Effector memory CD8-positive, alpha-beta T cell (primary cell): ENCODE measurements at places on chromosomes 2 and 18.

- no peak for DNase-seq
- no peak overlapping the region for H3K27ac ChIP-seq
- H3K36me3 ChIP-seq: no peaks in the 10 kb centered on the region
Measured at GRCh38 chr2:231003186-231003585, 7.3 kb downstream of the SPATA3 start.

- no peak overlapping the region for H3K27ac ChIP-seq
- no peak overlapping the region for H3K4me3 ChIP-seq
- peaks cover 4% of the 10 kb centered on the region for H3K36me3 ChIP-seq
Measured at GRCh38 chr2:32807662-32808061, 139.1 kb upstream of the LTBP1 start.

DNA sequence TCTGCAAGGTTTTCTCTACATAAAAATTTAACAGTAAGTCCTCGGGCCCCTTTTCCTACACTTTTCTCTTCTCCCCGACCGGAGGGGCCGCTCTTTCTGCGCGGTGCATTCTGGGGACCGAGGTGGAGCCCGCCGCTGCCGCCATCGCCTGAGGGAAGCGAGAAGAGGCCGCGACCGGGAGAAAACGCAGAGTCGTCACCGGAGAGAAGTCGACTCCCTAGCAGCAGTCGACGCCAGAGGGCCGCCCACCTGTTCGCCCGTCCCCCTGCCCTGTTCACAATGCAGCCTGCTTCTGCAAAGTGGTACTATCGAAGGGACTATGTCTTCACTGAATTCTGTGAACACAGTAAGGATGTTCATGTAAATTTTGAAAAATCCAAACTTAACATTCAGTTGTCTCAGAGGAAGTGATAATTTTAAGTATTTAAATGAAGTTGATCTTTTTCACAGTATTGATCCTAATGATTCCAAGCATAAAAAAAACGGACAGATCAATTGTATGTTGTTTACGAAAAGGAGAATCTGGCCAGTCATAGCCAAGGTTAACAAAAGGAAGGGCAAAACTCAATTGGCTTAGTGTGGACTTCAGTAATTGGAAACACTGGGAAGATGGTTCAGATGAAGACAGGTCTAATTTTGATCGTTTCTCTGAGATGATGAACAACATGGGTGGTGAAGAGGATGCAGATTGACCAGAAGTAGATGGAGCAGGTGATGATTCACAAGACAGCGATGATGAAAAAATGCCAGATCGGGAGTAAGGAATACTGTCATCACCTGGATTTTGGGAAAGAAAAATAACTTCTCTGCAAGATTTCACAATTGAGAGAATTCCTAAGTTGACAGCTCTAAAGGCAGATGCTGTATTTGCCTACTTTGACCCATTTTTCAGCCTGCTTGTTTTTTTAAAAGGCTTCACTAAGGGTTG, 55.8 kb downstream of the ASXL2 start:
- peak overlapping the region; percentile 88 for H3K4me3 ChIP-seq
- H3K36me3 ChIP-seq: peaks cover 6% of the 10 kb centered on the region
- peaks cover 32% of the 10 kb centered on the region for H3K4me1 ChIP-seq
- H3K27ac ChIP-seq: peak overlapping the region; percentile 94

DNA sequence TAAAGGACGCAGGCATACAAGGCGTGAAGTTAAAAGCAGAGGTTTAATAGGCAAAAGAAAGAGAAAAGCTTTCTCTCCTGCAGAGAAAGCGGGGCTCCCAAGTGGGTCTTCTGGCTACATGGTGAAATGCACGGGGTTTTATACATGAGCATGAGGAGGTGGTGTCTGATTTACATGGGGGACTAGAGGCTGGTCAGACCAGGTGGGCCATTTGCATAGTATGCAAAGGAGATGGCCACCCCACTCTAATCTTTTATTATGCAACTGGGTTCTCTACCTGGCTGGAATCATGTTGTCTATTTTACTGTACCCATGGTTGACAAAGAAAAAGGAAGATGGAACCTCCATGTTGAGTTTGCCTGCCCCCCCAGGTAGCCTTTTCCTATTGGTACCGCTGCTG, 356.2 kb downstream of the KCNJ3 start:
- no peak for DNase-seq
- H3K27me3 ChIP-seq: no peaks in the 10 kb centered on the region
- H3K36me3 ChIP-seq: no peaks in the 10 kb centered on the region
- no peak overlapping the region for H3K4me3 ChIP-seq

GRCh38 chr18:8139127-8139527, 470.1 kb upstream of the RAB12 start:
- no peak overlapping the region for H3K4me3 ChIP-seq
- peak overlapping the region; percentile 36 for H3K27ac ChIP-seq
- H3K27me3 ChIP-seq: no peaks in the 10 kb centered on the region
- no peak for DNase-seq
- peaks cover 5% of the 10 kb centered on the region for H3K4me1 ChIP-seq

DNA sequence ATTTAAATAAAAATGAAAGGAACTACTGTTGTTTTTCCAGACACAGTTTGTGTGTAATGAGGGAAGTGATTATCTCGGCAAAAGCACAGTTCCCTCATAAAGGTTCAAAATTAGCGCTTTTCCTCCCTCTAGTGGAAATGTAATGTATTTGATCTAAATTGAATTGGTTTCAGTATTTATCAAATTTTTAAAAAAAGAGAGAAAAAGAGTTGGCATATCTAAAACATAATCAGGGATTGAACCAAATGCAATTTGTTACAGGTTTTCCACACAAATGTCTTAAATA, 37.5 kb downstream of the CMPK2 start:
- peaks cover 8% of the 10 kb centered on the region for H3K4me1 ChIP-seq
- peaks cover 2% of the 10 kb centered on the region for H3K36me3 ChIP-seq
- DNase-seq: no peak
- no peak overlapping the region for H3K27ac ChIP-seq

GRCh38 chr2:64367444-64368232, 86.3 kb upstream of the LGALSL start:
- H3K4me1 ChIP-seq: no peaks in the 10 kb centered on the region
- H3K4me3 ChIP-seq: no peak overlapping the region
- no peak overlapping the region for H3K27ac ChIP-seq

DNA sequence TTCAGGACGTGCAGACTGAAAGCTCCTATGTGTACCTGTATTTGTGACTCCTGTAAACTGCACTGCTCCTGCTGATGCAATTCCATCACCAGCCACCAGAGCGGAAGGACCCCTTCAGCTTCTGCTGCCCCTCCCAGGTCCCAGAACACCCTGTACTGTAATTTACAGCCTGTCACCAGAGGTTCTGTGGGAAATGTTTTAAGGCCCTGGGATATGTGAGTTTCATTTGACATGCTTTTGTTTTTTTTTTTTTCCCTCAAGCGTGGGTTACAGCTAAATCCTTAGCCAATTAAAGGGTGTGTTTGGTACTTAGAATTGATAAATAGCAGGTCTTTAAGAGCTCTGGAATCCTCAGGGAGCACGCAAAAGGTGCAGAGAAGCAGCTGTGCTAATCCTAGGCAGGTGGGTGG, 79.4 kb downstream of the KCTD1 start:
- H3K36me3 ChIP-seq: no peaks in the 10 kb centered on the region
- H3K4me1 ChIP-seq: no peaks in the 10 kb centered on the region
- no peak overlapping the region for H3K27ac ChIP-seq
- no peaks in the 10 kb centered on the region for H3K27me3 ChIP-seq
- no peak for DNase-seq

GRCh38 chr18:27094621-27095020, 90.5 kb downstream of the CHST9 start:
- H3K4me3 ChIP-seq: no peak overlapping the region
- no peak for DNase-seq
- H3K27me3 ChIP-seq: no peaks in the 10 kb centered on the region
- H3K36me3 ChIP-seq: no peaks in the 10 kb centered on the region
- no peaks in the 10 kb centered on the region for H3K4me1 ChIP-seq
- H3K27ac ChIP-seq: no peak overlapping the region

DNA sequence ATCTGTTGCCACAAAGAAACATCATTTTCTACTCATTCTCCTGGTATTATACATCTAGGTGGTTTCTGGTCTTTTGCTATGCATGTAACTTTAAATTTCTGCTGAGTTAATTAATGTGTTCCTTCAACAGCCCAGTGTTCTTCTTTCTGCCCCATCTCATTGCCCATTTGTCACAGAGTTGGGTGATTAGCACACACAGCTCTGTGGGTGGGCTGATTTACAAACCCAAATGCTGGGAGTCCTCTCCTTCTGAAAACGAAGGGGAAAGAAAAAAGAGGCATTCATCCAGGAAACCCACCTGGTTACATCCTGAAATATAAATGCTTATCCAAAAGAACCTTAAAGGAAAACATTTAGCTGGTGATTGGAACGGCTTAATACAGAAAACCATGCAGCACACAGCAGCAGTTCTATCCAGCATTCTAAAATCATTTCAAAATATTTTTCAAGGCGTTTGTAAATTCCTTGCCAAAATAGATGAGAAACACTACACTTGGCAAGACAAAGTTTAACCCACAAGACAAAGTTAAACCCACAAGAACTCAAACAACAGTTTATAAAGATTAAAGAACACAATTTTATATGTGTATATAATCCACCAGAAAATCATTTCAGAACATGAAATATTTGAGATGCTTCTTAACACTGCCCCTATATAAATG, 177.9 kb downstream of the ANTXR1 start:
- no peak for DNase-seq
- peaks cover 43% of the 10 kb centered on the region for H3K27me3 ChIP-seq
- H3K4me3 ChIP-seq: no peak overlapping the region
- no peaks in the 10 kb centered on the region for H3K4me1 ChIP-seq
- peaks cover 2% of the 10 kb centered on the region for H3K36me3 ChIP-seq

- H3K27ac ChIP-seq: no peak overlapping the region
- no peak for DNase-seq
- H3K27me3 ChIP-seq: peaks cover 63% of the 10 kb centered on the region
- H3K4me1 ChIP-seq: no peaks in the 10 kb centered on the region
- H3K4me3 ChIP-seq: no peak overlapping the region
Measured at GRCh38 chr2:202149936-202150335, 76.9 kb downstream of the KIAA2012 start.

- no peak overlapping the region for H3K4me3 ChIP-seq
- H3K4me1 ChIP-seq: no peaks in the 10 kb centered on the region
- H3K27me3 ChIP-seq: no peaks in the 10 kb centered on the region
- H3K36me3 ChIP-seq: peaks cover 32% of the 10 kb centered on the region
Measured at GRCh38 chr2:73855526-73855925, 26.8 kb downstream of the STAMBP start.

DNA sequence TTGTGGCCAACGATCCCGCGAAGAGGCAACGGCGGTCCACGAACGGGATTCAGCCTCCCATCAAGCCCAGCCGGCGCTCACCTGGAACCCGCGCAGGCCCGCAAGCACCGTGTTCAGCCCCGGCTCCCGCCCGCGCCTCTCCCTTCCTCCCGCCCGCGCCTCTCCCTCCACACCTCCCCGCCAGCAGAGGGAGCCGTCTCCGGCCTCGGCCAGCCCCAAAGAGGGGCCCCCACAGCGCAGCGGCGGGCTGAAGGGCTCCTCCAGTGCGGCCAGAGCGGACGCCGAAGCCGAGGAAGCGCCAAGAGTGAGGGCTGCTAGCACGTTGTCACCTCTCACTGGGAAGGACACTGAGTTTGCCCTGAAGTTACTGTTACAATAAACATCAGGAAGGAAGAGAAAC, 55.3 kb upstream of the LAPTM4A start:
- H3K4me3 ChIP-seq: peak overlapping the region; percentile 69
- DNase-seq: no peak
- no peaks in the 10 kb centered on the region for H3K36me3 ChIP-seq
- no peaks in the 10 kb centered on the region for H3K4me1 ChIP-seq
- no peak overlapping the region for H3K27ac ChIP-seq
- peaks cover 75% of the 10 kb centered on the region for H3K27me3 ChIP-seq

DNA sequence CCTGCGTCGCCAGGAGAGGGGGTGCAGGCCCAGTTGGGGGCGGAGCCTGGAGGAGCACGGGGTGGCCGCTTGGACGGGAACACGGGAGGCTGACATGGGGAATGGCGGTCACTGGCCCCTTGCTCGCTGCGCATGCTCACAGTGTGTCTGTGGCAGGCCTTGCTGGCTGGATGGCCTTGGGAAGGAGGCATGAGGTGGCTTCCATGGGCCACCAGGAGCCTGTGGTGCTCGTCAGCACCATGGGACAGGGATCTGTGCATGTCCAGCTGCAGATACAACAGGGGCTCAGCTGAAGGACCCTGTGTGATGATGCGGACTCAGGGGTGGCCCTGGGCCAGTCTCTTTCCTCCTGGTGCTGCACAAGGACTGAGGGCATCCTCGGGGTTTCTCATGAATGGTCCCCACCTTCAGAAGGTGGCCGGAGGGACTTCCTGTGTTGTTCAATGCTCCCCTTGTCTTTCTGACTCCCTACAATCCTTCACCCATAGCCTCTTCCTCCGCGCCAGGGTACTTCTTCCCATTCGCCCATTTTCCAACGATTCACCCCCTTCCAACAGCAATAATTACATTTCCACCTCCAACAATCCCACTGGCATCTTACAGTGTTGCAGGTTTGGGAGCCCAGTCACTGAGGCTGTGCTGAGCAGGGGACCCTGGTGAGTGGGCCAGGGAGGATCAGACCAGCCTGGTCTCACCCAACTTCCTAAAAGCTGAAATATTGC, 3.4 kb upstream of the SP140L start:
- H3K27ac ChIP-seq: peak overlapping the region; percentile 22
- no peak overlapping the region for H3K4me3 ChIP-seq
- H3K4me1 ChIP-seq: peaks cover 54% of the 10 kb centered on the region

- no peak overlapping the region for H3K4me3 ChIP-seq
- DNase-seq: no peak
- H3K4me1 ChIP-seq: no peaks in the 10 kb centered on the region
- no peaks in the 10 kb centered on the region for H3K36me3 ChIP-seq
- H3K27ac ChIP-seq: no peak overlapping the region
Measured at GRCh38 chr2:140454717-140455116, 1674.5 kb upstream of the NXPH2 start.

- no peak overlapping the region for H3K27ac ChIP-seq
- no peaks in the 10 kb centered on the region for H3K36me3 ChIP-seq
- H3K4me1 ChIP-seq: no peaks in the 10 kb centered on the region
- no peak overlapping the region for H3K4me3 ChIP-seq
- DNase-seq: no peak
- H3K27me3 ChIP-seq: peaks cover 10% of the 10 kb centered on the region
Measured at GRCh38 chr18:32299484-32299883, 109.6 kb downstream of the MEP1B start.

- peaks cover 25% of the 10 kb centered on the region for H3K4me1 ChIP-seq
- H3K4me3 ChIP-seq: peak overlapping the region; percentile 73
- H3K27ac ChIP-seq: peak overlapping the region; percentile 90
Measured at GRCh38 chr18:79068341-79068936, 755 bp upstream of the ATP9B start.

DNA sequence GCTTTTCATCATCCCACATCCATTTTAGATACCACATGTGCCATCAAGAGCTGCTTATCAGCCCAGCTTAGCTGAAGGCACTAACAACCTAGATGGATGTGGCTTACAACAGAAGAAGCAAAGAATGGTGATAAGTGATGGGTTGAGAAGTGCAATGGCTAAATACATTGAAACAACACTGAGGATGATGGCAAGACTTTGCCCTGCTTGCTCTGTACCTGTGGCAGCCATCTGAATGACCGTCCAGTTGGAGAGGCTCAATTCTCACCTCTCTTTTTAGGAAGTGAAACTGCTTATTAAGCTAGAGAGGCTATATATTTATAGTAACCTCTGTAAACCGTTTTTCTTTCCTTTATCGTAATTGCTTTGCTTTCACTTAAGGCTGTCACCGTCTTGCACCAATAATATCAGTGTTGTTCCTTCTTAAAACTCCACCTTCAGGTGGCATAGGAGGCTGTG, 5.7 kb downstream of the GPATCH11 start:
- peaks cover 14% of the 10 kb centered on the region for H3K4me1 ChIP-seq
- DNase-seq: no peak
- H3K36me3 ChIP-seq: peaks cover 44% of the 10 kb centered on the region
- no peak overlapping the region for H3K4me3 ChIP-seq
- H3K27ac ChIP-seq: no peak overlapping the region
- H3K27me3 ChIP-seq: no peaks in the 10 kb centered on the region

- no peak for DNase-seq
- H3K4me3 ChIP-seq: no peak overlapping the region
- no peak overlapping the region for H3K27ac ChIP-seq
- no peaks in the 10 kb centered on the region for H3K36me3 ChIP-seq
- H3K4me1 ChIP-seq: no peaks in the 10 kb centered on the region
Measured at GRCh38 chr18:76052227-76052595, 442.8 kb downstream of the ZNF516 start.
